ENCODE measurements at places on chromosomes 13 and 19. TPM values are rescaled to one million over a fixed set of nuclear protein-coding genes. Genes with fewer than 3 reads are reported as not detected.

ERICH4 gene
- not detected for total RNA-seq

- DNase-seq = no peak
These were observed 516.0 kb downstream of the DCT start for GRCh38 chr13:93963266-93964145.

GRCh38 chr19:33304371-33304759 is 2.0 kb upstream of the CEBPA start:
- DNase-seq = no peak

- DNase-seq = no peak
These were observed 144.4 kb downstream of the MAB21L1 start for GRCh38 chr13:35332134-35332533.

DNA sequence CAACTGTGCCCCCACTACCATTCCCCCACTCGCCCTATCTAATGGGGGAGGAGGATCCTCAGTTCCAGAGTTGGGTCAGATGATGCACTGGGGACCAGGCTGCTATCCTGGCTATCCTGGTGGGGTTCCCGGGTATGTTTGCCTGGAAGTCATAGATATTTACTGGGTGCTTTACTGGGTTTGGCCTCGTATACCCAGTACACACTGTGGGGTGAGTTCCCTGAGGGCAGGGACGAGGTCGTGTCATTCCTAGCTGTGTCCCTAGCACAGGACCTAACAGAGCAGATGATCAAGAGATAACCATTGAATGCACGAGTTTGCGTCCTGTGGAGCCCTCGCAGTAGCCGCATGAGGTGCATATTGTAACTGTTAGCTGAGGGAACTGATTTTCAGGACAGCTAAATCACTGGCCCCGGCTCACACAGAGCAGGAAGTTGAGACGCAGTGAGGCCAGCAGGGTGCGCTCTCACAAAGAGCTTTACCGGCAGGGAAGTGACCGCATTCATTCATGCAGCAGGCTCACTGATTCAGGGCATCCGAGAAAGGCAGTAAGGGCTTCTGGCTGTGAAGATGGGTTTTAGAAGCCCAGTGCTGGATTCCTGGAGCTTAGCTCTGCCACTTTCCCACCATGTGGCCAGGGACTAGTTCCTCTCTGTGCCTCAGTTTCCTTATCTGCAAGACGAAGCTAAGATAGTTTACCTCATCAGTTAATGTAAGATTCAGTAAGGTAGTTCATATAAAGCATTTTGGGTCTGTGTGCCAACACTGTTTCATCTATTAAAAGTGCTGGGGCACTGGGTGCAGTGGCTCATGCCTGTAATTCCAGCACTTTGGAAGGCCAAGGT is 6.0 kb downstream of the RUVBL2 start:
- peak; percentile 48 for DNase-seq

- peak; percentile 17 for DNase-seq
These were observed 432 bp downstream of the ZNF611 start for GRCh38 chr19:52734331-52734892.

- DNase-seq = no peak
These were observed 4.0 kb downstream of the P2RY11 start for GRCh38 chr19:10115392-10116084.

- no peak for DNase-seq
These were observed 1.8 kb downstream of the FXYD1 start for GRCh38 chr19:35140207-35140961.

- DNase-seq = no peak
These were observed 11.8 kb downstream of the PTPRH start for GRCh38 chr19:55197528-55197927.

DNA sequence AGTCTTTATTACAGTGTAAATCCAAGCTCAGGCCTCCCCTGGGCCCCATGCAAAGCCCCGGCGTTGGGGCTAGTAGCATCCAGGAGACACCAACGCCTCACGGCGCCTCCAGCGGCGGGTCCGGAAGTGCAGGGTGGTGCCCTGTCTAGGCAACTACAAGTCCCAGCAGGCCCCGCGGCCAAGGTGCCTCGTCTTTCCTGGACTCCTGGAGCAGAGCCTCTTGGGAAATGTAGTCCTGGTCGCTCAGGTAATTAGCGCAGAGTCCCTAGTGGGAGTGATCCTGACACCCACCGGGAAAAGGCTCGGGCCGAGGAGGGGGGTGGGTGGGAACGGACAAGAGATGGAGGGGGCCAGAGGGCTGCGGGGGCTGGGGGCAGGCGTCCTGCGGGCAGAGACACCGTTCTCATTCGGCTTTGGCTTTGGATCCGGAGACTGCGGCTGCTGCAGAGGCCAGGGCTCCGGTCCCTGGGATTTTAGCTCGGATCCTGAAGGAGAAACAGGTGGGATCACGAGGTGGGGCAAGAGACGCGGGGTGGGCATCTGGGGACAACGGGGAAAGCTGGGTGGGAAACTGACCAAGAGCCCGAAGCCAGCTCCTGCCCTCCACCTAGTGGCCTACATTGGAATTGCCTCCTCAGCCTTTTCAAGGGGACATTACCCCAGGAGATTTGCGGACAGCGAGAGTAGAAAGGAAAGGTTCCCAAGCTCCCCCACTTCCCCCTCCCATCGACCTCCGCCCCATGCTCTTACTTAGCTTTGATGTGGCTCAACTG is 11.4 kb downstream of the RTN2 start:
- peak; percentile 98 for DNase-seq

DNA sequence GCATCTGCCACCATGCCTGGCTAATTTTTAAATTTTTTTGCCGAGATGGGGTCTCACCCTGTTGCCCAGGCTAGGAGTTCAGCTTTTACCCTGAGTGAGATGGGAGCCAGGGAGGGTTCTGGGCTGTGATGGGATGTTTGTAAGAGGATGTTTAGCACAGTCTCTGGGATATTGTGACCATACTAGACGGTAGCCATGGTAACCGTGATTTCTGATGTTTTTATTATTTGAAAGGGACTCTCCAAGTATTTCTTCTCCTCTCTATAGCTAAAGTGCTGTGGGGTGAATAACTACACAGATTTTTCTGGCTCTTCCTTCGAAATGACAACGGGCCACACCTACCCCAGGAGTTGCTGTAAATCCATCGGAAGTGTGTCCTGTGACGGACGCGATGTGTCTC is 10.4 kb downstream of the TSPAN16 start:
- no peak for DNase-seq

DNA sequence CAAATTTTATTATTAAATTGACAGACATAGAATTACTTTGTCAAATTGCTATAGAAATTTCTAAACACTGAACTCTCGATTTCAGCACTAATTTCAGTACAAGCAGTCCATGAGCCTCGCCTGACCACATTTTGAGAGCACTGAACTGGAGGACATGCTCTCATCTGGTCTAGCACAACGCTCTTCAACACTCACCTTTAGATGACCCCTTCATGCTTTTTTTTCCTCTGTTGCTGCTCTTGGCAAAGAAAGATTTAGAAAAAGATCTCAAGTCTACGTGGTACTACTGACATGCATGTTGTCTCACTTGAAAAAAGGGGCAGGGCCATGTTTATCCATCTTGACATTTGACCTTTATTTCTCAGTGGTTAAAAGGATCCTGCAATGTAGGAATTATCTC is 981.5 kb downstream of the DIAPH3 start:
- DNase-seq = no peak

DNA sequence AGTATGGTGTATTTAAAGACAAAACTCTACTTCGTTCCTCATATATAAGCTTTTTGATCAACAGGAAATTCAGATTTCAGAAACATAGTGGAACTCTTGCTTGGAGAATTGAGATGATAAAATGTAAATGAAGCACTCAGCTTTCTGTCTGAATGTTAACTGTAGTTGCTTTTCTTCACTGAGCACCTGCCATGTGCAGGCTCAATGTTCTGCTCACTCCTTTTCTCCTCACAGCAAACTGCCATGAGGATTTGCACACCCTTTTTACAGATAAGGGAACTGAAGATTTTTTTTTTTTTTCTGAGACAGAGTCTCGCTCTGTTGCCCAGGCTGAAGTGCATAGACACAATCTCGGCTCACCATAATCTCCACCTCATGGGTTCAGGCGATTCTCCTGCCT is 28.0 kb upstream of the FOXO1 start:
- no peak for DNase-seq

Measured in SJCRH30 (cell line).